ENCODE measurements at places on chromosomes 11 and 22.

GRCh38 chr11:37353192-37353591 is 755.2 kb upstream of the RAG2 start:
- no peak for DNase-seq

GRCh38 chr11:64303109-64304031 is 2.0 kb upstream of the ESRRA start:
- DNase-seq: no peak

DNA sequence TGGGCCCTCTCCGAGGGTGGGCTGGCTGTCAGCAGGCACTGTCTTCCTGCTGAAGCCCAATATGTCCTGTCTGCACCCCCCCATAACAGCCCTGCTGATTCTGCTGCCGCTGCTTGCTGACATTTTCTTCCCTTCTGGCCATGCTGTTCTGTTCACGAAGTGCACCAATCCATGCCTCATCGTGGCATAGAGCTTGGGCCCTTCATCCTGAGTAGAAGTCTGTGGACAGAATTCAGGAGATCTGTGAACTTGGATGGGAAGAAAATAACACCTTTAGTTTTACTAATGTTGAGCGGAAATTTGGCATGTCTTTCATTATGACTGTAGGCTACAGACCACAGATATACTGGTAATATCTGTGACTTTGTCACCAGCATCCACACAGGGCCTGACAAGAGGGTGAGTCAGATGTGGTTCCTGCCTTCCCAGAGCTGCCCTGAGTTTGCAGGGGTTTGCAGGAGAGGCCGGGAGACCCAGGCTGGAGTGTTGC is 14.1 kb upstream of the KIAA0930 start:
- DNase-seq: no peak

- DNase-seq: no peak
These were observed 137.1 kb downstream of the ARHGAP42 start for GRCh38 chr11:100824041-100824809.

GRCh38 chr22:30649430-30650007 is 13.9 kb downstream of the SLC35E4 start:
- peak; percentile 50 for DNase-seq

All from HL-60 (cell line).